ENCODE measurements at places on chromosomes 11 and 22.

GRCh38 chr11:35017528-35018342 lies 101.3 kb downstream of the PDHX start:
- DNase-seq, result no peak

- no peak for DNase-seq
Measured at GRCh38 chr11:86205421-86206336, 38.9 kb upstream of the EED start.

DNA sequence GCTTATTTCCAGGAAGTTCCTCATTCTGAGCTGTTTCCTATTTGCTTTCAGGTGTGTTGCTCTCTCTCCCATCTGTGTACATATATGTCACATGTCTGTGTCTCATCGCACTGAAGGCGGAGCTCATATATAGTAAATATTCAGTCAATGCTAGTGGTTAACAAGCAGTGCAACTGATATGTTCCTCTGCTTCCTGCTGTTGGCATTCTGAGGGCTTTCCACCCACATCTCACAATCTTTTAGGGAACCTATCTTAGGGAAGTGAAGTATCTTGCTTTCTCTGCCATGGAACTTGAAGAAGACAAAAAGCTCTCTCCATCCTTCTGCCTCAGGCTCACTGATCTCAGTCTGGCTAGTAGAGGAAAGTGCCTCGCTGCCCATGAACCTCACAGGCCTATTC lies 139.8 kb downstream of the TTC17 start:
- DNase-seq, result no peak

GRCh38 chr22:44526779-44527126 lies 28.7 kb upstream of the RTL6 start:
- DNase-seq, result no peak

- DNase-seq, result no peak
Measured at GRCh38 chr11:57552479-57552878, 15.0 kb downstream of the UBE2L6 start.

- no peak for DNase-seq
Measured at GRCh38 chr11:46105926-46106325, 15.3 kb downstream of the PHF21A start.

GRCh38 chr11:101453682-101454081 lies 130.1 kb downstream of the TRPC6 start:
- peak; percentile 57 for DNase-seq

- DNase-seq, result no peak
Measured at GRCh38 chr11:111909378-111909777, 2.2 kb downstream of the CRYAB start.

DNA sequence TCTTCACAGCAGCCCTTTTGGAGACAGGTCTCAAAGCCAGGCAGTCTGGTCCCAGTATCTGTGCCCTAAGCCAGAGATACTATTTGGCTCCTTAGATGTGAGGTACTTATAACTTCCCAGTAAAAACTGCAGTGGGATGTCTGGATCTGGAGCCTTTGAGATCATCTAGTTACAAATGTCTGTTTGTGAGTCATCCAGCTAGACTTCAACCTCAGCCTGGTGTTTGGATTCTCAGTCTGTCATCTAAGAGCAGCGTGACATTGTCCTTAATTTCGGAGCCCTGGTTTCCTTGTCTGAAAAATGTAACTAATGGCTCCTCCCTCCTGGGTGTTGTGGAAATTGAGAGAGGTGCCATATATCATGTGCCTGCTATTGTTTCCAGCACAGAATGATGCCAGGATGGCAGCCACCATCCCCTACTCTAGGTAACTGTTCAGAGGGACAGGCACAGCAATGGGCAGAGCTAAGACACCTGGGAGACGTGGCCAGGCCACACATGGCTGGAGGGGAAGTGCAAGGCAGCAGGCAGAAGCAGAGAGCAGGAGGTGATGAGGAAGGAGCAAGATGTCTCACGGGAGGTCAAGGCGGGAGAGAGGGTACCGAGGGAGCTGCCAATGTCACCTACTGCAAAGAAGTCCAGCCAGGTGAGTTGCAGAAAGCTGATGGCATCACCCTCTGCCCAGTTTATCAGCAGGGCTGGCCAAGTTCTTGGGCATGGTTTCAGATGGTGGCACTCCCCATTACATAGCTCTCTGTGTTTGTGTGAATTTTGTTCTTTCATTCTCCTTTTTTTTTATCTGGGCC lies 20.6 kb upstream of the ST3GAL4 start:
- peak; percentile 58 for DNase-seq

GRCh38 chr11:106249617-106250239 lies 172.3 kb downstream of the AASDHPPT start:
- DNase-seq, result no peak

DNA sequence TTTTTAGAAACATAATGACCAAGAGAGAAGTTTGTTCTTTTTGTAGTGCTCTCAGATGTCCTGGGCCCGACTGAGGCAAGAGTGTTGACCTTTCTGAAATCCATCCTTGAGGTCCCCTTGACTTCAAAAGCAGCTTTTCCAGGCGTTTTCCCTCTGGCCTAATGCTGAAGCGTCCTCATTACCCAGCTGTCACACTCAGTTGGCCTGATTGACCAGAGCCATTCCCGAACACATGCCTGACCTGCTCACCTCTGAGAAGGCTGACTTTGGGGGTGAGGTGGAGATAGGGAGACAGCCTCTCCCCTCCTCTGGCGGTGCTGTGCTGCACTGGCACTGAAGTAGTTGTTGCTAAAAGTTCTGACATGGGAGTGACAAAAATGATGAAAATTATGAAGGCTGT lies 66.9 kb downstream of the ALX4 start:
- no peak for DNase-seq
